Stimulated activated naive B cell treated with anti-CD40 and anti-IgM and Interleukin-4, amounts not matched to agents 10 μg/mL and 1 μg/mL and 100 μg/mL, for 72 hours (primary cell): ENCODE measurements at places on chromosomes 2 and 18.

GRCh38 chr2:96151595-96152303, 6.5 kb upstream of the DUSP2 start:
- peak overlapping the region; percentile 72 for H3K27ac ChIP-seq
- DNase-seq: no peak
- no peak overlapping the region for H3K4me3 ChIP-seq
- H3K27me3 ChIP-seq: no peaks in the 10 kb centered on the region

GRCh38 chr2:14418115-14418514, 214.4 kb upstream of the LRATD1 start:
- no peaks in the 10 kb centered on the region for H3K36me3 ChIP-seq
- H3K27ac ChIP-seq: no peak overlapping the region
- H3K27me3 ChIP-seq: no peaks in the 10 kb centered on the region

DNA sequence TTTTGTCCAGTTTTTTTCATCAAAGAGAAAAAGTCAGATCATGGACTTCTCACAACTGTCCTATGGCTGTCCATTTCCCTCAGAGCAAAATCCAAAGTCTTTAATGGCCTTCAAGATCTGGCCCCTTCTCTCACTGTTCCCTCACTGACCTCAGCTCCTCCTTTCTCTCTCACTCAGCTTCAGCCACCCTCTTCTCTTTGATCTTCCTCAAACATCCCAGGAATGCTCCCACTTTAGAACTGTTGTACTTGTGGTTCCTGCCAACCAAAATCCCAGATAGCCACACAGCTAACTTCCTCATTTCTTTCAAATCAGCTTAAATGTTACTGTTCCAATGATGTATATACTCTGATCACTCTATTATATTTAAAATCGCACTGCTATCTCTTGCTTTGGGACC, 82.9 kb downstream of the NUP35 start:
- no peaks in the 10 kb centered on the region for H3K4me1 ChIP-seq
- H3K36me3 ChIP-seq: peaks cover 15% of the 10 kb centered on the region
- H3K27ac ChIP-seq: no peak overlapping the region
- no peak for DNase-seq
- no peaks in the 10 kb centered on the region for H3K27me3 ChIP-seq

DNA sequence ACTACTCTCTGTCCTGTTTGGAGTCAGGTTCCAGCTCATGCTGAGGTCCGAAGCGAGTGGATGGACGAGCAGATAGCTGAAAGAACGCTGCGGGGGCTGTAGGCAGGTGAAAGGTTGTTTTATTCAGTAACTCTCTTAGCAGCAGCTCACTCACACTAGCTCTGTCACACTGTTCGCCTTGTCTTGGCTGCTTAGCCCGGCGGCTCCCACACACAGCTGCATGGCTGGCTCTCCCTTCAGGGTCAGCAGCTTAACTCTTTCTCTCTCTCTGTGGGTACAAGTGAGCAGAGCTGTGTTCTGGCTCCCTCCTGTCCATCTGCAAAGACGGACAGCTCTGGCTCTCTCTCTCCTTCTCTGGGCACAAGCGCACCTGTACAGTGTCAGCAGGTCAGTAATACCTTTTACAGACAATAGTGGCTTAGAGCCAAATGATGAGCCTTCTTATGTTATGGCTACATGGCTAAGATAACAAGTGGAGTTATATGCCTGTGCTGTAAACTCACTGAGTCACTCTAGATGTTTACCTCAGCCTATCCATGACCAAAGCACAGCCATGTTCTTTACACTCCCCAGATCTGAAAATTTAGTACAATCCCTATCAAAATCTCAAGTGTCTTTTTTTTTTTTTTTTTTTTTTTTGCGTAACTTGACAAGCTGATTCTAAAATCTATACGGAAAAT, 149.3 kb downstream of the GALNT1 start:
- peaks cover 5% of the 10 kb centered on the region for H3K27me3 ChIP-seq
- no peak for DNase-seq
- no peak overlapping the region for H3K4me3 ChIP-seq
- H3K27ac ChIP-seq: no peak overlapping the region
- H3K4me1 ChIP-seq: no peaks in the 10 kb centered on the region

- no peak for DNase-seq
- no peak overlapping the region for H3K4me3 ChIP-seq
- H3K4me1 ChIP-seq: no peaks in the 10 kb centered on the region
- H3K27ac ChIP-seq: no peak overlapping the region
- H3K27me3 ChIP-seq: no peaks in the 10 kb centered on the region
Measured at GRCh38 chr2:241208058-241208457, 19.6 kb downstream of the ANO7 start.

- no peak overlapping the region for H3K27ac ChIP-seq
- no peak for DNase-seq
- H3K4me1 ChIP-seq: no peaks in the 10 kb centered on the region
- no peaks in the 10 kb centered on the region for H3K36me3 ChIP-seq
- H3K4me3 ChIP-seq: no peak overlapping the region
Measured at GRCh38 chr2:232478571-232479340, 8.9 kb downstream of the ECEL1 start.

DNA sequence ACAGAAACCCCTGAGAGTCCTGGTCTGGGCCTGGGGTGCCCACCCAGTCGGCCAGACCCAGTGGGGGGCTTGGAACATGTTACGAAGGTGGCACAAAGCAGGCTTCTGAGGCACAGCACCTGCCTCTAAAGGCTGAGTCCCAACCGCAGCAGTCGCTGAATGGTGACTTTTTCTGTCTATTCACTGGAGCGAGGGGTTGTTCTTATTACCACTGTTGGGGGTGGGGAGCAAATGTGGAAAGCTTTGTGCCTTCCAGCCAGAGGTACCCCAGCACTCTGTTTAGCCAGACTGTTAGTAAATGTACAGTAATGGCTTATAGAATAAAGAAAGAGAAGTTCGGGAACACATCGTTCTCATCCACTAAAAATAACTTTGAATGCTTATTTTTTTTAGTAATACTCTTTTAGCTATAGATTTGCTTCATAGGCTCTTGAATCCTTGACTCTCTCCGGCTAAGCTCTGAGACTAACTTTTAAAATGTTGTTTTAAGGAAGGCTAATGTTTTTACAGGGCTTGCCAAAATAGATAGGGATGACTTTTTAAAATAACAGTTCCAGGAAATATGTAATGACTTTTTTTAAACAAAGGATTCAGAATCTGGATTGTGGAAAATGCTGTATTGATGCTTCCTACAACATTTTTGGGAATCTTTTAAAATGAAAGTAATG, 23.4 kb upstream of the PTPN2 start:
- H3K4me3 ChIP-seq: no peak overlapping the region
- no peak for DNase-seq
- no peak overlapping the region for H3K27ac ChIP-seq
- H3K4me1 ChIP-seq: peaks cover 1% of the 10 kb centered on the region
- H3K36me3 ChIP-seq: no peaks in the 10 kb centered on the region
